ENCODE measurements at places on chromosomes 13 and 19.
A peak's percentile ranks its signal among the peaks of the same experiment; 100 is the strongest.

- DNase-seq: no peak
These were observed 16.0 kb downstream of the KCTD15 start for GRCh38 chr19:33812388-33813330.

DNA sequence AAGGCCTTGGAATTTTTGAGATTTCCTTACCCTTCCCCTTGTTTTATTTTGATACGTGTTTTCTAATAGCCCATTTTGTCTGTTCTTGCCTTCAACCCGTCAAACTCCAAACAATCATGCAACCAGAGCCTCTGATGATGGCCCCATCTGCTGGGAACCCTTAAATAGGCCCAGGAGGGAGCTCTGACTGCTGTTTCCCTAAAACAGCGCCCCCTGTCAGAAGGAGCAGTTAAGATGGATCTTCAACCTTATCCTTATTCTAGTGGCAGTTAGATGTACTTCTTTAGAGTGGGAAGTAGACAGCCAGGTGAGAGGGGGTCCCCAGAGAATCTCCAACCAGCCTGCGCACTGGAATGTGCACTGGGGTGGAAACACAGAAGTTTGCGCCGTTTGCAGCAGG, 1031.0 kb upstream of the PCDH9 start:
- DNase-seq: no peak

DNA sequence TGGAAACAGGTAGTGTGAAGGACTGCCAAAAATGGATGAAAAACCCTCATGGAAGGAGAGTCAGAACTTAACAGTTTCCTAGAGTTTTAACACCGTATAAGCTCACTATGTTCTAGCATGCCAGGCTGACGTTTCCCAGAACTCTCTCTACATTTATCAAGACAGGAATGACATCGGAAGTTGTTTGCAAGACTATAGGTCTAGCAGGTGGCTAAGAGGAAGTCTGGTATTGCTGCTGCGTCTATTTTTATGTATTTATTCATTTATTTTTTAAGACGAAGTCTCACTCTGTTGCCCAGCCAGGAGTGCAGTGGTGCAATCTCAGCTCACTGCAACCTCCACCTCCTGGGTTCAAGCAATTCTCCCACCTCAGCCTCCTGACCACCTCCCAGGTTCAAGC, 20.5 kb upstream of the ARL11 start:
- no peak for DNase-seq

- no peak for DNase-seq
These were observed 29.5 kb downstream of the COMP start for GRCh38 chr19:18761531-18762110.

- DNase-seq: no peak
These were observed 4.0 kb downstream of the KLF16 start for GRCh38 chr19:1859331-1859781.

- DNase-seq: no peak
These were observed 41.4 kb downstream of the KLF2 start for GRCh38 chr19:16366056-16366432.

DNA sequence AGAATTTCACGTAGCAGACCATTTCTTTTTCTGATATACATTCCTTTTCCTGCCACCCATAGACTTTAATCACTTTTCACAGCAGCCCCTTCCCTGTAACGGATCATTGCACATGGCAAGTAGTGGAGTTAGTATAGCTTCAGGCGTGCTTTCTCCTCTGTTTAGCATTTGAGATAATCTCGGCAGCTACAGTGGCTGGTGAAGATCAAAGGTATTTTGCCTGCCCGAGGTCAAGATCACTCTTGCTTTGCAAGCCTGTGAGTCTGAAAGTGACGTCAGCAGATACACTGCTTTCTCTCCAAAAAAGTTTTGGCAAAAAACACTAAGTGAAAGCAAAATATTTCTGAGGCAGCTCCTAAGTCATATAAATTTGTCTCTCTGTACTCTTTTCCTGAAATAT, 260.0 kb downstream of the NDFIP2 start:
- DNase-seq: peak; percentile 22

GRCh38 chr13:91540158-91540736, 141.8 kb downstream of the GPC5 start:
- DNase-seq: no peak

GRCh38 chr19:30085394-30085793, 143.4 kb downstream of the URI1 start:
- DNase-seq: no peak

GRCh38 chr13:48594096-48594815, 59.5 kb upstream of the CYSLTR2 start:
- no peak for DNase-seq

DNA sequence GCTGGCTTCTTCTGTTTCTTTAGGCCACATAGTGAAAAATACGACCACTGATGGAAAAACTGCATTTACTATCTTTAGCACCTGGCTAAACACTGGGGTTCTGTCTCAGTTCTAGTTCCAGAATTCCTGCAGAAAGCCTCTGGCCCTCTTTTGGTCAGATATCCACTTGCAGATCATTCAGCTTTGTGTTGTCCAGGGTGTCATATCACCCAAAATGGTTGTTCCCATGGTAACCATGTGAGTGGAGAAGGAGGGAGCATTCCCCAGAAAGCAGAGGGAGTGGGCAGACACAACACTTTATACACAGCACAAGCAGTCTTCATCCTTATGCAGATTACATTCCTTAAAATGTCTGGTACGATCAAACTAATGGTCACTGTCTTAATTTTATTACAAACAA, 73.5 kb downstream of the CAB39L start:
- DNase-seq: no peak

GRCh38 chr19:771332-771785, 20.4 kb downstream of the MISP start:
- peak; percentile 64 for DNase-seq

- DNase-seq: no peak
These were observed 34.6 kb downstream of the SLC15A1 start for GRCh38 chr13:98717891-98718290.

GRCh38 chr13:19670147-19670546, 36.7 kb downstream of the MPHOSPH8 start:
- no peak for DNase-seq

GRCh38 chr13:49444524-49445395, 686 bp downstream of the SETDB2 start:
- DNase-seq: peak; percentile 71

DNA sequence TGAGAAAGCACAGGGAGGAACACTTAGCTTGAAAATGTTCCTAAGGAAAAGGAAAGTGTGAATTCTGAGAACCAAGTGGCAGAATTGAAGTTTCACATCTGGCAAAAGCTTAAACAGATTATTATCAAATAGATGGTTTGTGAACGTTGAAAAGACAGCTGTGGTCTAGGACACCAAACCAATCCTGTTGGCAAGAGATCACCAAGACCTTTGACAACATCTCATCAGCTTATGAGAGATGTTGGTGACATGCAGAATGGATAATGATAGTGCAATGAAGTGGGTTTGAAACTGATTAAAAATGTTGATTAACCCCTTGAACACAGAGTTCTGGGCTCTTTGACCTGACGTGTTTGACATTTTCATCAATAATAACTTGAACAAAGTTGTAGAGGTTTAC, 74.6 kb upstream of the GPR183 start:
- no peak for DNase-seq

DNA sequence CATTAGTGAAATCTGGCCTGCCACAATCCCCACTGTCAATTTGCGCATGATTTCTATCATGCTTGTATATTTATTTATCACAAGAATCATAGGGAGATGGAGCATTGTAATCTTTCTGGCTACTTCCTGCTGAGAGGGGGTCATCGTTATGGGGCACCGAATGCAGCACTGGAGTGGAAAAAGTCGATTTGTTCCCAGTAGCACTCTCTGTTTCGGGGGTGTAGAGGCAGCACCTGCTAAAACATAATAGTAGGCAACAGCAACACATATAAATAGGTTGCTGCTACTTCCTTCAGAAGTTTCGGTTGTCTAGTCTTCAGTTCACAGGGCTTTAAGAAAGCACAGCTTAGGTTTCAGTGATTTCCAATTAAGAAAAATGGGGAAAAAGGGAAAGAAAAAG, 23.4 kb upstream of the CEACAM21 start:
- no peak for DNase-seq

DNA sequence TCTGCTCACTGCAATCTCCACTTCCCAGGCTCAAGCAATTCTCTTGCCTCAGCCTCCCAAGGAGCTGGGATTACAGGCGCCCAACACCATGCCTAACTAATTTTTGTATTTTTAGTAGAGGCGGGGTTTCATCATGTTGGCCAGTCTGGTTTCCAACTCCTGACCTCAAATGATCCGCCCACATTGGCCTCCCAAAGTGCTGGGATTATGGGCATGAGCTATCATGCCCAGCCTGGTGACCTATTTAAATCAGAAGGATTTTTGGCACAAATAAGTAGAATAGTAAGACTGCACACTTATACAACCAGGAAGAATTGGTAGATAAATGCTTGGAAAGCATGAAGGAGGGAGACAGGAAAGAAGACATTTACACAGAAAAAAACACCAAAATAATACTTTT, 53.4 kb upstream of the AKAP11 start:
- DNase-seq: no peak

DNA sequence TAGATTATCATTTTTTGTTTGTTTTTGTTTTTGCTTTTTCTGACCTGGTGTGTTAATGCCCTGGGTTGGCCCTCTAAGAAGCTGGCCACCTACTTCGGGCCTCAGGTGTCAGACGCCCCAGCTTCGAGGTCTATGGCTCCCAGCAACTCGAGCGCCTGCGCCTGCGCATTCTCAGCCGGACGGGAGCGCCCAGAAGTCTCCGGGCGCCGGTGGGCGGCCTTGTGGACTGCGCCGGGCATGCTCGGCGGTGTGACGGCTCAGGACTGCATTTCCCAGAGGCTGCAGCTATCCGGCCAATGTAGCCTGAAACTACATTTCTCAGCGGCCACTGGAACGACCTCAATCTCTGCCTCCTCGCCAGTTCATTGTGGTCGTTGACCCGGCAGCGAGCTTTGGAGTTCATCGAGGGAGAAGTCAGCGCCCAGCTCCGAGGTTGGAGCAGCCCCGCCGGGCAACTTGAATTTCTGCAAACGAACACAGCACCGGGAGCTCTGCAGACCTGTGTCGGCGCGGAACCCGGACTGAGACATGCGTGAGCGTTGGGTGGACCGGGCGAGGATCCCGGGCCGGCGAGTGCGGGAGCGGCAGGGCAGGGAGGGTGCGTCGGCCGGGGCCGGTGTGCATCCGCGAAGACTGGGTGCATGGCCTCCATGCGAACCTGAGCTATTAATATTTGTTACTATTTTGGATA, at the start of gene ZNF30:
ZNF30 (plus strand) TSS at position 219 of the 691 bp plus-strand sequence. CDS start 3,045 bp downstream, outside the sequence.
- DNase-seq: peak; percentile 88

DNA sequence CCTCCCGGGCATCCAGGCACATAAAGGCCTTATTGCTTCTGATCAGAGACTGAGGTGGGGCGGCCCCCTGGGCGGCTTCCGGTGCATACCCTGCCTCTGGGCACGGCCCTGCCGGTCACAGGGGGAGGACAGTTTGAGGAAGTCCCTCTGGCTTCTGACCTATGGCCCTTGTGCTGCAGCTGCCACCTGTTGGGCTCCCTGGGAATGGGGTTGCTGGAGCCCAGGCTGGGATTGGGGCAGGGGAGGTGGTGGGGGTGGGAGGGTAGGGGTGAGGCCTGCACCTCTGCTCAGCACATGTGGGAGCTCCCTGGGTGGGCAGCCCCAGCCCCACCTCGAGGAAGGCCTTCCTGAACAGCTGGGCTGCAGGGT, 10.7 kb downstream of the ANO8 start:
- no peak for DNase-seq

DNA sequence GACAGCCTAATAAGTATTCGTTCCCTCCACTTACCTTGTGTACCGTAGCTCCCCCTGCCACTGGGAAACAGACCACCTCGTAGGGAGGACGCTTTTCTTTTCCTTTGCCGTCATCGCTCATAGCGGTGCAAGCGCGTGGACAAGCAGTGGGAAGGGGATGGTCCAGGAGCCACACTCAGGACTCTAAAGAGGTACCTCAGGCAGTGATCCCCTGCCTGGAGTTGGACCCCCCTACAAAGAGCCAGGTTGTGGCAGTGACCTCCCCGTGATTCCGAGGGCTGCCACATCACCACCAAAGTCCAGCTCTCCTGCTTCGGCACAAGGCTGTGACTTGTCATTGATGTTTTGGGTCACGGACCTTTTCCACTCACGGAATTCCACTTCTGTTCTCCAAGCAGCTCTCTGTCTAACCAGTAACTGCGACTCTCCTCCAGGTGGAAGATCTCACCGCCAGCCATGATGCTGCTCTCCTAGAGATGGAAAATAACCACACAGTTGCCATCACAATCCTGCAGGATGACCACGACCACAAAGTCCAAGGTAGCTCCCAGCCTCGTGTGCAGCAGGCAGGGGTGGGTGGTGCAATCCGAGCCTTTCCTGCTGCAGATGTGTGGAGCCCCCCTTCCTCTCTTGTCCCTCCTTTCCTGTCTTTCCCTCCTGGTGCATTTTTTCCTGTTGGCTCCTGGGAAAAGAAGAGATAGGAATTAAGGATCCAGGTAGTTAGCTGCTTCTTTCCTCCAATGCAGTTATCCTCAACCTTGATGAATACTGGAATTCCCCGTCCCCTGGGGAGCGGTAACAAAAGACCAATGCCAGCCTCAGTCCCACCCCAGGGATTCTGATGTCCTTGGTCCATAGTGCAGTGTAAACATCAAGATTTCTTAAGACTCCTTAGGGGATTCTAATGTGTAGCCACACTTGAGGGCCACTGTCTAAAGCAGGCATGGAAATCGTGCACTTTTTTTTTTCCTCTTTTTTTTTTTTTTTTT, 107.7 kb downstream of the SLC7A1 start:
- no peak for DNase-seq

Data from EL (cell line).